ENCODE measurements at places on chromosomes 7 and 10.

DNA sequence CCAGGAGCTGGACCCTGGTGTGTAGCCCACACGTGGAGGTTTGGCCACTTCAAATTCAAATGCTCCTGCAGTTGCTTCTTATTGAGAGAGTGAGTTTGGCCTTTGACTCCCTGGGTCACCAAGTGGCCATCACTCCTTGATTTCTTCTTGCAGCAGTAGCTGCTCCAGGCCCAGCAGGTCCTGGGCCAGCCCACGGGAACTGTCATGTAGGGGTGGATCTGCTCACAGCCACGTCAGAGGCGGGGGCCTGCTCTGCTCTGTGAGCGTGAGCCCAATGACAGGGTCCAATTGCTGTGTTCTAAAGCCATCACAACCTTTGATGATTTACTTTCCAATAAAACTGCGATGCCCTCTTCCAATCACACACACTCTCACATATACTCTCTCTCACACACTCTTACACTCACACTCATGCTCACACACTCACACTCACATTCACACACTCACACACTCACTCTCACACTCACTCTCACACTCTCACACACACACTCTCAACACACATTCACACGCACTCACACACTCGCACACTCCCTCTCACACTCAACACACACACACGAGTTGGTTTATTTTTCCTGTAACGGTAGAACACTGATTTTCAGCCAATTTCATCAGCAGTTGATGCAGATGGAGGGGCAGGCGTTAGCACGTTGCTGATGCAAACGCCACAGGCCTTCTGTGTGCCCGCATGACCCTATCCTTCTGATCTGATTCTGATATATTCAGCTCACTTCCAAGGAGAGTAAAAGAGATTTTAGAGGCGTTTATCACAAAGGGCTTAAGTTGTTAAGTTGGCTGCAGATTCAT lies 210.7 kb upstream of the PPP2R2D start:
- no peak for DNase-seq

DNA sequence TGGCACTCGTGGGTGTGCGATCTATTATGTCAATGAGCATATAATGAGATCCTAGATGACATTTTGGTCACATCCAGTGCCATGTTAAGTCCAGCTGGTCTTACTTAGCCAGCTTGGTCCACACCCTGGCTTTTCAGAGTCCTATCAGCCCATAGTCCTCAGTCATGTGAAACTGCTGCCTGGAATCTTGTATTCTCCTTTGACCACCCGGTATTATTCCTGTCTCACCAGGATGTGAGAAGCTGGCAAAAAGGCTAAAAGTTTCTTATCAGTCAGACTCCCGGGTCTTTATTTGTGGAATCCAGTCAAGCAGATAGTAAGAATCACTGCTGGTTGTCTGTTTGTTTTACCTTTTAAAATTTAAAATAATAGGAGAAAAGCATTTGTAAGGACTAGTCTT lies 705.6 kb upstream of the GHITM start:
- DNase-seq, result no peak

DNA sequence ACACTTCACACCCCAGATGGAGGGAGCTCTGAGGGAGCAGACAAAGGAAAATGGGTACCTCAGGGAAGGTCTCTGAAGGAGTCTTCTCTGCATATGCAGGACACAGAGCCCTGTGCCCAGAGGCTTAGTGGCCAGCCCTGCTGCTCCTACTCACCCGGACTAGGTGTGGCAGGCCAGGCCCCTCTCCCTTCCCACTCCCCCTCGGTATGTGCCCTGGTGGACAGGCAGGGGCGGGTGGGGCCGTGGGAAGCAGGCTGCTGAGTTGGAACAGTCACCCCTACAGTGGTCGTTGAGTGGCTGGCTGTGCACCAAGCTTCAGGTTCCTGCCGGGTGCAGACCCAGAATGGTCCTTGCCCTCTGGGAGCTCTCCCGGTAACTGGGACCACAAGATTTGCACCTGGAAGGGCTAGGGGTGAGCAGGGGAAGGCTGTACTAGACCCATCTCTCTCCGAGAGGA lies 68.6 kb downstream of the ZMIZ1 start:
- DNase-seq, result no peak

DNA sequence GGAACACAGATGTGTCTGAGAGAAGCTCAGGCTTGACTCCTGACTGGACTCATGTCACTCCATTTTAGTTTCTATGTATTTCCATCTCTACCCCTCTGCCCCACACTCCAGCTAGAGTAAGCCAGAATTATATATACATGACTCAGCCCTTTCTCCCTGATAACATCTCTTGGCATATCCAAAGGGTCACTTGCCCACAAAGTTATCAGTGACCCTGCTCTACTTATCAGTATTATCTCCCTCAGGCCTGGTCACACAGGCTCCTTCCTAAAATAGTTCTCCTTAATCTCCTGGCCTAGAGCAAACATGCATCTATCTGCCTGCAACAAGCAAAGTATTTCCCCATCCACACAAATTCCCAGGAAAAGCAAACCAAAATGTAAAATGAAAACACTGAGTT lies 598.3 kb downstream of the SUGCT start:
- no peak for DNase-seq

DNA sequence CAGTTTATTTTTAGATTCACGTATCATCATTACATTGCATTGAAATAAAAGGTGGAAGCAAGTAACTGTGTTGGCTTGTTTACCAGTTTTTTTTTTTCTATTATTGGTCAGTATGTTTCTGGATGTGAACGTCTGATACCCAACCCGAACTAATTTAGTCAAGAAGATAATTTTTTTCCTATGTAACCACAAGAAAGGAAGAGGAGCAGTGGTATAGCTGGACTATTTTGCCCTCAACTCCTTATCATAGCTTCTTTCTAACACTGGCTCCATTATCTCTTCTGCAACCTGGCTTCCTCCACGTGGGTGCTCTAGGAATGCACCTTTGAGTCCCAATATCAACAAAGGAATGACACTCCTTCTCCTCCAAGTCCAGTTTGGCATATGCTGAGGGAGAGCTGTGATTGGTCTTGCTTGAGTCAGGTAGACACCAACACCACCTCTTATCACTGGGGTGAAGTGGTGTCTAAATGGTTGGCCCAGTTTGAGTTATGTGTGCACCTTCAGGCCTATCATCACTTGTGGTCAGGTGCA lies 29.4 kb downstream of the OR9A2 start:
- DNase-seq, result no peak

DNA sequence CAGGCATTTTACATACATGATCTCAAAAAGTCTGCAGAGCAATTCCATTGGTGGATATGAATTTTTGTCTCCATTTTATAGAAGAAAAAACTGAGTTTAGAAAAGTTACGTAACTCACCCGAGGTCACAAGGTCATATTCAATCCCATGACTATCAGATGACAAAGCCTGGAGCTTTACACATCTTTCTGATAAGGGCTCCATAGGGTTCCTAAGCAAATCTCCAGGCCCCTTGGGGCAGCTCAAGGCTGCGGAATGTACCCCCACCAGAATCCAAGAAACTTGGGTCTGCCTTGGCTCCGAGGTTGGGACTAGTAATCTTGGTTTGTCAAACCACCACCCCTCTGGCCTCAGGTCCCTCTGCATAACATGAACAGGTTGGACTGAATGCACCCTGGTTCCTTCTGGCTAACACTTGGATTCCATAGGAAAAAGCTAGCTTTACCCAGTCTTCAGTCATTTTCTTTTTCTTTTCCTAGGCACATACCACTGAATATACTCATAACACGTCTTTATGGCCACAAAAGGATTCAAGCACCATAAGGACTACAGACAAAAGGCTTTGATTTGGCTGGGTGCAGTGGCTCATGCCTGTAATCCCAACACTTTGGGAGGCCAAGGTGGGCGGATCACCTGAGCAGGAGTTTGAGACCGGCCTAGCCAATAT lies 55.5 kb downstream of the PIP4K2A start:
- no peak for DNase-seq
